Esophagus squamous epithelium (tissue), 5 donors: ENCODE measurements at places on chromosomes 5 and 9.

DNA sequence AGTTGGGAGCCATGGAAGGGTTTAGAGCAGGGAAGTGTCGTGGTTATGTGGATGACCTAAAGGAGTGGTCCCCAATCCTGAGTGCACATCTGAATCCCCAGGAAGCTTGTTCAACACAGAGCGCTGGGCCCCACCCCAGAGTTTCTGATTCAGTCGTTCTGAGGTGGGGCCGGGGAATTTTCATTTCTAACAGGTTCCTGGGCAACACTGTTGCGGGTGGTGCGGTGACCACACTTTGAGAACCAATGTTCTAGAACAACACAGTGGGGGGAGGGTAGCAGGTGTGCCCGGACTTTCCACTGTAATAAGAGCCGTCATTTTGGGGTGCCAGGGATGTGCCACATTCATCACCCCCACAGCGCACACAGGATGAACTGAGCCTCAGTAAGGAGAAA is 39.3 kb downstream of the DUSP1 start:
- no peaks in the 10 kb centered on the region for H3K36me3 ChIP-seq
- H3K4me1 ChIP-seq: peaks cover 36% of the 10 kb centered on the region
- peak overlapping the region; percentile 98 for H3K27ac ChIP-seq

- H3K4me1 ChIP-seq: no peaks in the 10 kb centered on the region
- H3K27me3 ChIP-seq: no peaks in the 10 kb centered on the region
- DNase-seq: no peak
- H3K4me3 ChIP-seq: no peak overlapping the region
- no peaks in the 10 kb centered on the region for H3K36me3 ChIP-seq
Observed at GRCh38 chr5:40385544-40385943, 294.2 kb upstream of the PTGER4 start.

- H3K36me3 ChIP-seq: peaks cover 75% of the 10 kb centered on the region
- H3K27ac ChIP-seq: no peak overlapping the region
- no peaks in the 10 kb centered on the region for H3K27me3 ChIP-seq
- no peaks in the 10 kb centered on the region for H3K4me1 ChIP-seq
- DNase-seq: no peak
- H3K4me3 ChIP-seq: no peak overlapping the region
Observed at GRCh38 chr9:75168270-75169178, 80.2 kb downstream of the OSTF1 start.

GRCh38 chr9:85155352-85155751 is 485.8 kb downstream of the NTRK2 start:
- H3K36me3 ChIP-seq: no peaks in the 10 kb centered on the region
- H3K4me3 ChIP-seq: no peak overlapping the region
- no peaks in the 10 kb centered on the region for H3K4me1 ChIP-seq
- no peak for DNase-seq

DNA sequence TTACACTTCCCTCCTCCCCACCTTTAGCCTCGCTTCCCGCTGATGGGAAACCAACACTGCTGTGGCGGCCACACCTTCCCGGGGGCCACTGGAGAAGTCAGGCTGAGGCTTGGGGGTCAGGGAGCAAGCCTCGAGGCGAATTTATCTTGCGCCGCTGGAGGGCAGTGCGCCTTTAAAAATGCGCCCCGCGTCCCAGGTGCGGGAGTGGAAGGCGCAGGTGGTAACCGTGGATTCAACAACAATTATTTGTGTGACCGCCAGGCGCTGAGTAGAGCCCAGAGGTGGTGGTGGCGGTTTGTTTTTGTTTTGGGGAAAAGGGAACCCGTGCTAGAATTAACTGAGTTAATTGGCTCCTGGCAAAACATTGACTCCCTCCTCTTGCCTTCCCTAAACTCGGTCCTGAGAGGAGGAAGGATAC is 1.1 kb downstream of the CFAP77 start:
- peak overlapping the region; percentile 50 for H3K4me3 ChIP-seq
- H3K36me3 ChIP-seq: no peaks in the 10 kb centered on the region
- H3K4me1 ChIP-seq: peaks cover 40% of the 10 kb centered on the region
- H3K27ac ChIP-seq: no peak overlapping the region
- H3K27me3 ChIP-seq: peaks cover 17% of the 10 kb centered on the region

GRCh38 chr9:77898864-77899263 is 132.7 kb downstream of the GNAQ start:
- no peak overlapping the region for H3K27ac ChIP-seq
- H3K36me3 ChIP-seq: peaks cover 3% of the 10 kb centered on the region
- DNase-seq: no peak
- no peaks in the 10 kb centered on the region for H3K4me1 ChIP-seq
- H3K27me3 ChIP-seq: no peaks in the 10 kb centered on the region

DNA sequence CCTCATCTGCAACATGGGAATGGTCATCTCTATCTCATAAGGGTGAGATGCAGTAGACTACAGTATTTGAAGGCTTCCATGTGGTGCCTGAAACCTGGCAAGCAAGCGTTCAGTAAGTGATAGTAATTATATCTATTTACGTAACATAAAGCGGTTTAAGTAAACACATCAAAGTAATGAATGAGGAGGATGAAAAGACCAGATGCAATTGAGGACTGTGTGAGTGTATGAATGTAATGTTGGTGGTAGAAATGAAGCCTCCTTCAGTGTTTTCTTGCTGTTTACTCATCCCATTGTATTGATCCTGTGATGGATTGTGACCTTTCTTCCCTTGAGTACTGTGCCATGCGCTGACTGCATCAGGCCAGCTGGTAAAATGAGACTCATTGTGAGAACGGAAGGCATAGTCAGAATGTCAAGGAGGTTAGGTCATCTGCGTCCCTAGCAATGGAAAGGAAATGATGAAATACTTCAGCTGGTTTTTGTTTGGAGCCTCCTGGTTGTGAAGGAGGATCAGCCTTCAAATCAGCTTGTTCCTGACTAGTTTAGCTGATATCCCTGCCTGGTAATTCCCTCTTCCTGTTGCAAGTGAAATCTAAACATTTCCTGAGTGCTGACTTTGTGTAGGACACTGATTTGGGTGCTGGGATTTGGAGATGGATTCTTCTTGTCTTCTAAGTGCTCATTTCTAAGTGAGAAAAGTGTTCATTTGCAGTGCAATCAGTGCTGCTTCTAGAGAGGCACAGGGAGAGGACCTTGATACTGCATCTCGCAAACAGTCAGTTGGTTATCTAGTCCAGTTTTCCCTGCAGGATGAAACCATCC is 35.6 kb downstream of the TNFSF8 start:
- DNase-seq: no peak
- H3K4me1 ChIP-seq: peaks cover 10% of the 10 kb centered on the region
- no peak overlapping the region for H3K27ac ChIP-seq
- no peak overlapping the region for H3K4me3 ChIP-seq

DNA sequence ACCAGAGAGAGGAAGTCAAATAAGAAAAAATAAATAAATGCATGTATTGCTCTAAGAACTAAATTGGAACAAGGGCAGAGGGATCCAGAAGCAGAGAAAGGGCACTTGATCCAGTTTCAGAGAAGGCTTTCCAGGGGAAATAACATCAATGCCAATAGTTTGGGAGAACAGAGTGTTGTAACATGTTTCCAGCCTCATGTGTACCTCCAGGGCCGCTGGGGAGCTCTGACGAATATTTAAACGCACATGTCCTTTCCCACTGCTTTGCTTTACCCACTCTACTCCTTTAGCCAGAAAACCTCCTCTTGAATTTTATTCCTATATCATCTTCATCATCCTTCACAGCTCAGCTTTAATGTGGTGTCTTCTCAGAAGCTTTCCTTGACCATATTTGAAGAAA is 233.7 kb downstream of the ENC1 start:
- no peak for DNase-seq
- no peaks in the 10 kb centered on the region for H3K36me3 ChIP-seq
- no peaks in the 10 kb centered on the region for H3K27me3 ChIP-seq

- no peaks in the 10 kb centered on the region for H3K4me1 ChIP-seq
- H3K27ac ChIP-seq: no peak overlapping the region
- H3K27me3 ChIP-seq: no peaks in the 10 kb centered on the region
- H3K4me3 ChIP-seq: no peak overlapping the region
Observed at GRCh38 chr9:89536600-89536999, 38.7 kb upstream of the SEMA4D start.

DNA sequence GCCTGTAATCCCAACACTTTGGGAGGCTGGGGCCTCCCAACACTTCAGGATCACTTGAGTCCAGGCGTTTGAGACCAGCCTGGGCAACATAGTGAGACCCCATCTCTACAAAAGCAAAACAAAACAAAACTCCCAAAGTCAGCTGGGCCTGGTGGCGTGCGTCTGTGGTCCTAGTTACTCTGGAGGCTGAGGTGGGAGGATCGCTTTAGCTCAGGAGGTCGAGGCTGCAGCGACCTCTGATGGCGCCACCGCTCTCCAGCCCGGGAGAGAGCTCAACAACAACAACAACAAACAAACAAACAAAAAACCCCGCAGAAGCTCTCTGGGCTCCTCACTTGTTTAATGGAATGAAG is 528 bp downstream of the ACOT12 start:
- H3K36me3 ChIP-seq: no peaks in the 10 kb centered on the region
- no peak for DNase-seq
- H3K27me3 ChIP-seq: no peaks in the 10 kb centered on the region
- peaks cover 3% of the 10 kb centered on the region for H3K4me1 ChIP-seq
